ENCODE measurements at places on chromosomes 6 and 20. TPM values are rescaled to one million over a fixed set of nuclear protein-coding genes. Genes with fewer than 3 reads are reported as not detected.

The HAO1 gene
- not detected for total RNA-seq

The TMC2 gene
- total RNA-seq, result not detected

- no peak for DNase-seq
Measured at GRCh38 chr6:123904228-123904627, 100.6 kb downstream of the NKAIN2 start.

- DNase-seq, result no peak
Measured at GRCh38 chr6:151178373-151178772, 61.4 kb upstream of the AKAP12 start.

The SNAP25 gene
- total RNA-seq, result 1.8 TPM

DNA sequence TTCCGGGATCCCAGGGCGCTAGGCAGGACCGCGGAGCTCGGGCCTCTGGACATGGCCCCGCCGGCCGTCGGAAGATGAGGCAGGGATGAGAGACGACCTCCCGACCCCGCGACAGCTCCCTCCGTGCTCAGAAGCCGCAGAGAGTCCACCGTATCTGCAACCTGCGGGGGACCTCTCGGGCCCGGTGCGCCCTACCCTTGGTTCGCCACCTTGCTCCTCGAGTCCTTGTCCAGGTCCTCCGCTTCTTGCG is 301 bp downstream of the PPP1R3D start:
- DNase-seq, result no peak

The SLC25A27 gene
- total RNA-seq, result 9.4 TPM

GRCh38 chr20:21936720-21937380 is 231.4 kb downstream of the PAX1 start:
- no peak for DNase-seq

- DNase-seq, result peak; percentile 57
Measured at GRCh38 chr6:170173335-170173881, 117.5 kb downstream of the DLL1 start.

The SCUBE3 gene
- total RNA-seq, result 62.5 TPM

GRCh38 chr6:32796848-32797776 is 19.7 kb downstream of the HLA-DOB start:
- DNase-seq, result peak; percentile 50

GRCh38 chr6:39938773-39939654 is 4.8 kb upstream of the MOCS1 start:
- DNase-seq, result no peak

The MAS1 gene
- not detected for total RNA-seq

GRCh38 chr6:45049188-45049843 is 278.8 kb upstream of the RUNX2 start:
- no peak for DNase-seq

The CCN5 gene
- 520 TPM for total RNA-seq

- DNase-seq, result peak; percentile 82
Measured at GRCh38 chr6:15417811-15418210, 171.9 kb downstream of the JARID2 start.

DNA sequence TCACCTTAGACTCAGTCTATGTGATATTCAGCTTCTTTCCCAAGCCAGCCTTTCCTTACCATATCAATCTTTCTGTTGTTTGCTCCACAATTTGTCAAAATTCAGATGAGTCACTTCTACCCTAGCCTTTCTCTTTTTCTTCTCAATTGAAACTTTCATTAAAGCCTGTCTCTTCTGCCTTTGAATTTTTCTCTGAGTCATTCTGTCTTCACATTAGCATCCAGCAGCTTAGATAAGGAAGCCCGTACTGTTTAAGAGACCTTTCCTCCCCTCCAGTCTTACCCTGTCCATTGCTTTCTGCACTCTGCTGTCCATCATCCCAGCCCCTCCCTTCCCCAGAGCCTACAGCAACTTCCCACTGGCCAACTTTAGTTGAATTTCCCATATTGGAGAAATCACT is 34.9 kb upstream of the RALGAPA2 start:
- no peak for DNase-seq

- no peak for DNase-seq
Measured at GRCh38 chr6:156146891-156147290, 630.3 kb upstream of the ARID1B start.

The TM9SF4 gene
- 46.9 TPM for total RNA-seq

DNA sequence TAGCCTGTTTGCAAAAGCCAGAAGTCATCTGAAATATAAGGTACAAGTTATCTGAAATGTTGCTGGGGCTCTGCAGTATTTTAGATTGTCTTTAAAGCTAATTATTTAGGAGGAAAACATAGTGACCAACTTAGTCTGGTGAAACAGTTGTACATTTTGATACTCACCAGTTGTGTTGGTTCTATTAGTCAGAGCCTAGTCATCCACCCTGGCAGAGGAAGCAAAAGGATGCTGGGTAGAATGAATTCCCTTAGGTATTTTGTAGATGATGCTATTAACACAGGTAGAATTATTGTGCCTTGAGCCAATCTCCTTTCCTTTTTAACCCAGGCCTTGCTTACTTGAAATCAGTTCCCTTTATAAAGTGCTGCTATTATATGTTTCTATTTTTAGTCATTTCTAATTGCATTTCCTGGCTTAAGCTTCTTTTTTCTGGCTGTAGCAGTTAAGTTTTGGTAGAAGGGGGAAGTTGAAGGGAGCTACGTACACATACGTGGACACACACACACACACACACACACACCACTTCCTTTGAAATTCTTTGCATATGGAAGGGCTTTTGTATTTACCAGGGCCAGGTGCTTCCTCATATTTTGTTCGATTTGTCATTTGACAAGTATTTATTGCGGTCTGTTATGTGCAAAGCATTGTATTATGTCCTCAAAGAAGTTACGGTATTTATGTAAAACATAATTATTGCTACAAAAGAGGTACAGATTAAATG is 82.4 kb downstream of the RTN4IP1 start:
- DNase-seq, result peak; percentile 83

GRCh38 chr6:43952746-43953145 is 174.5 kb downstream of the MRPL14 start:
- no peak for DNase-seq

- DNase-seq, result no peak
Measured at GRCh38 chr6:69988458-69989126, 122.2 kb downstream of the COL19A1 start.

DNA sequence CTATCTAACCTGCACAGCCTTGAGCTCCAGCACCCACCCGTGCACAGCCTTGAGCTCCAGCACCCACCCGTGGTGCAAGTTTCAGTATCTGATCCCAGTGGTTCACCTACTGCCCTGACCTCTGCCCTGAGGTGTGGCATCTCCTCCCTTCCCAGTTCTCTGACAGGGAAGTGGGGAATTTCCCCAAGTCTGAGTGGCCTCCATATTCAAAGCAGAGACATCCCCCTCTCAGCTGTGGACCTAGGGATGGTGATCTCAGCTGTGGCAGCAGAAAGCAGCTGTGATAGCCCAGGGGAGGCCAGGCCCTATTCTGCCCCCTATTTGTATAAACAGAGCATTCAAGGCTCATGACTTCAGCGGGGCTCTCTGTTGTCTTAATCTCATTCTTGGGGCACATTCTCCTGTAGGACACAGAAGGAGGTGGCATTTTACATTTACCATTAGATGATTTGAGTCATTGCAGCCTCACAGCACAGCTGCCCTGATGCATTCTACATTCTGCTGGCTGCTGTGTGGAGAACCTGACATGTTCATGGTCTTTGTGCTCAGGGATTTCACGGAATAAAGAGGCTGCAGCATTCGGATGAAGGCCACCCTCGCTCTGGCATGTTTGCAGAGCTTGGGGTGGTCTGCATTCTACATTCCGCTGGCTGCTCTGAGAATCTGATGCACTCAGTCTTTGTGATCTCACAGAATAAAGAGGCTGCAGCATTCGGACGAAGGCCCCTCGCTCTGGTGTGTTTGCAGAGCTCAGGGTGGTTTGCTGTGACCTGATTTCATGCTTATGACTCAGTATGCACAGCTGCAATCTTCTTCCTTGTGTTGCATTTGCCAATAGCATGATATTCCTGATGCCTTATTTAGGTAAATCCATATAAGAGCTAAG is 16.9 kb downstream of the GPR31 start:
- DNase-seq, result no peak

GRCh38 chr6:33926451-33926850 is 122.6 kb upstream of the MLN start:
- no peak for DNase-seq

DNA sequence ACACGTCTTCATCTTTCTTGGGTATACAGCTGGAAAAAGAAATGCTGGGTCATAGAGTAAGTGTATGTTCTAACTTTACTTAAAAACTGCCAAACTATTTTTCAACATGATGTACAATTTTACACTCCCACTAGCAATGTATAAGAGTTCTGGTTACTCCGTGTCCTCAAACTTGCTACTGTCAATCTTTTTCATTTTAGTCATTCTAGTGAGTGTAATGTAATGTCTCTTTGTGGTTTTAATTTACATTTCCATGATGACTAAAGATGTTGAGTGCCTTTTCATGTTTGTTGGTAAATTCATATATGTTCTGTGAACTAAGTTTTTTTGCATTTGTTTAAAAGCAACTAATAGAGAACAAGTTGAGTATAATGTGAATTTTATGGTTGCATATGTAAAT is 43.9 kb downstream of the ATG5 start:
- no peak for DNase-seq

DNA sequence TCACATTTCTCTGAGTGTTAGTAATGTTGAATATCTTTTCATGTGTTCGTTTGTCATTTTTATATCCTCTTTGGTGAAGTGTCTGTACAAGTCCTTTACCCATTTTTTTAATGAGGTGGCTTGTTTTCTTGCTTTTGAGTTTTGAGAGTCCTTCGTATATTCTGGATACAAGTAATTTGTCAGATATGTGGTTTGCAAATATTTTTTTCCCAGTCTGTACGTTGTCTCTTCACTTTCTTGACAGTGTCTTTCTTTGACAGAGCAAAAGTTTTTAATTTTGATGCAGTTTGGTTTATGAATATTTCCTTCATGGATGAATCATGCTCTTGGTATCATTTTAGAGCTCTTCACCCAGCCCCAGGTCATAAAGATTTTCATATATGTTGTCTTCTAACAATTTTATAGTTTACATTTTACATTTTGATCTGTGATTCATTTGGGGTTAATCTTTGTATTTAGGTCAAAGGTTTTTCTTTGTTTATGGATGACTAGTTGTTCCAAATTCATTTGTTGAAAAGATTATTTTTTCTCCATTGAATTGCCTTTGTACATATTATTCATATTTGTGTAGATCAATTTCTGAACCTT is 152.5 kb downstream of the MRPL14 start:
- DNase-seq, result no peak

The BTN1A1 gene
- under 0.01 TPM for total RNA-seq

DNA sequence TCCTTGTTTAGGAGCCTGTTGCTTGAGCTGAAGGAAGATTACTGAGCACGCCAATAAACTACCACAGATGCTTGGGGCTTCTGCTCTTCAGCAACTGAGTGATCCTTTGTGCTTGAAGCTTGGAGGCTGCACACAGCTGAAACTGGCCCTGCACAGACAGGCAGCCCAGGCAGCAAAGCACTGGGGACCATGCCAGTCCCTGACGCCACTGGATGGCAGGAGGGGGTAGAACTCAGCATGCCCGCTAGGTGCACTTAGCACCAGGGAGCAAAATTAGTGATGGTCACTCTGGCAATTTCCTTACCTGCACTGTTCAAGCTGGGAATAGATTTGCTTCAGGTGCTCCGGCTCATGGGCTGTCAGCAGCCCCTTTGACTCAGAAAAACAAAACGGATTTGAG is 91.5 kb downstream of the FAM50B start:
- DNase-seq, result no peak

DNA sequence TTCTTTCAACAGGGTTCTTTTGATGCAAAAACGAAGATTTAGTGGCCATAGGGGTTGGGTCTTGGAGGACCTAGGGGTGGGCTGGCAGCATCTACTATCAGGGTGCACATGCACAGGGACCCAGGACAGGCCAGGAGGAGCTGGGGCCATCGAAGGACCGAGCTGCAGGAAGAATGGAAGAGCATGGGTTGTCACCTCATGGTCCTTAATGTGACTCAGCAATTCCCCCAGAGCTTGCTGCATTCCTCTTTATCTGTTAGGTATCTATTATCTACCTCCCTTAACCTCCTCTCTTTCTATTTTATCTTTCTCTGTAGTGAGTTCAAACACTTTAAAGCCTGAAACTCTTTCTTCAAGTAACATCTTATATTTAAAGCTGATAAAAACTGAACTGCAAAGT is 167.0 kb downstream of the AIG1 start:
- no peak for DNase-seq

The OR12D3 gene
- total RNA-seq, result not detected

The ADGRB3 gene
- total RNA-seq, result not detected

The PHIP gene
- total RNA-seq, result 24.5 TPM

- peak; percentile 69 for DNase-seq
Measured at GRCh38 chr20:34710861-34711574, 6.9 kb downstream of the TP53INP2 start.

- peak; percentile 69 for DNase-seq
Measured at GRCh38 chr6:113763876-113764275, 93.3 kb upstream of the MARCKS start.

The LINC00237 gene
- not detected for total RNA-seq

DNA sequence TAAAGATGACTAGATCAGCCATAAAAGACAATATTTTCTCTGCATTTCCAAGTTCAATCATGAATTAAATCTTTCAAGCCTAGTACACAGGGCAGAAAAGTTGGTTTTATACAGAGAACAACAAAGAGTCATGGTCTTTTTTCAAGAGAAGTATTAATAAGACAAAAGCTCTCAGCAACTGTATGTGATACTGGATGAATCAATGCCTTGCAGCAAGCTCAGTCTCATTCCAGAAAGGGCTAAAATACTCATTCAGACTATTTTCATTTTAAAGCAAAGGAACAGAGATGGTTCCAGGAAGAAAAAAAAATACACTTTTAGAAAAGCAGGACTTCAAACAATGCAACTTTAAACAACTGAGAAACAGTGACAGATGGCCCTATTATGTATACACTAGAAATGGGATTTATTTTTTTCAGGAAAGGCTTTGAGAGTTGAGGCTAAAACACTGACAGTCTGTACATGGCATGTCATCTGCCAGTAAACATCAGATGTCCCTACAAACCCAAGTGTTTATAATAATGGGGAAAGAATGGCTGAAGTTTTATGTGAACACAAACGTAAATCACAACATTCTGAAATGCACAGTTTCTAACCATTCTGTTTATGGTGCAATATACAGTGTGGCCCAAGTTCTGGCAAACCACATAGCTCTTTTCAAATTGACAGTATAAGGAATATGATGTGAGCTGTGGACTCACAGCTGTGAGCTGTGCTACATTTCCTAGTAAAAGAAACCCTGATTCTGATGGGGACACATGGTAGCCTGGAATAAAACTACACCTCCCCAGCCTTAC is 114.3 kb upstream of the DST start:
- no peak for DNase-seq

GRCh38 chr20:13037727-13038126 is 29.0 kb downstream of the SPTLC3 start:
- DNase-seq, result no peak
